ENCODE measurements at places on chromosomes 5 and 9.

GRCh38 chr5:93635991-93636390 is 53.0 kb downstream of the NR2F1 start:
- DNase-seq: no peak

DNA sequence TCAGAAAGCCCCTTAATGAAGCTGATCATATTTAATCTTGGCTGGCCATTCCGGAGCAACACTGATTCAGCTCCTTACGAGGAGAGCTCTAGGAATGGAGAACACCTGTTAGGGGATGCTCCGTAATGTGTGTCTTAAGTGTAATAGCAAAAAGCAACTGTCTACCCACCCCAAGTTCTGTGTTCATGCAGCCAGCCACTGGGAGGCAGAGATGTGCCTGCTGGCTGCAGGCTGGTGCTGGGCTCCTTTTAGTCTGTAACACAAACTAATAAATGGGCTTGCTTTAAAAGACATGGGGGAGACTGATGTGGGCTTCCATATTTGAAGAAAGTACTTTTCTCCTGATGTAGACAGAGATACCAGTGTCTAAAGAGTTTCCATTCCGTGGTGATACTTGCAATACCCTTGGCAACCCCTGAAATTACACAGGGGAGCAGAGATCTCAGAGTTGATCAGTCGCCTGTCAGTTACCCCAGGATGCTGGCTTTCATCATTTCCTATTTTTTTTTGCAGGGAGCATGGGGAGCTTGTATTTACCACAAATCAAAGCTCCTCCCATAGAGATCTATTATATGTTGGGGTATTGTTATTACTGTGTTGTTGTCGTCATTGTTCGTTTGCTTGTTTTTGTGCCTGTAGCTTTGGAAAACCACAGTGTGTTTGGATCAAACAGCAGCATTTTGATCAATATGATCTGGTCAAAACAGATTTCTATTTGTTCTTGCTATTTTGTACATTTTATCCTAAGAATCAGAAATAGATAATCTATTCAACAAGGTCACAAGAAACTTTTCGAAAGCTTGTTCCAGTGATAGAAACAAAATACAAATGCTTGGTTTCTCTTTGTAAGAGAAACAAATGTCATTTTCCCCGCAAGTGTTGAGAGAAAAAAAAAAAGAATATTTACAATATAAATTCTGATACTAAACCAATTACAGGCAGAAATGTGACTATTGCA is 65.8 kb downstream of the MTX3 start:
- DNase-seq: no peak

DNA sequence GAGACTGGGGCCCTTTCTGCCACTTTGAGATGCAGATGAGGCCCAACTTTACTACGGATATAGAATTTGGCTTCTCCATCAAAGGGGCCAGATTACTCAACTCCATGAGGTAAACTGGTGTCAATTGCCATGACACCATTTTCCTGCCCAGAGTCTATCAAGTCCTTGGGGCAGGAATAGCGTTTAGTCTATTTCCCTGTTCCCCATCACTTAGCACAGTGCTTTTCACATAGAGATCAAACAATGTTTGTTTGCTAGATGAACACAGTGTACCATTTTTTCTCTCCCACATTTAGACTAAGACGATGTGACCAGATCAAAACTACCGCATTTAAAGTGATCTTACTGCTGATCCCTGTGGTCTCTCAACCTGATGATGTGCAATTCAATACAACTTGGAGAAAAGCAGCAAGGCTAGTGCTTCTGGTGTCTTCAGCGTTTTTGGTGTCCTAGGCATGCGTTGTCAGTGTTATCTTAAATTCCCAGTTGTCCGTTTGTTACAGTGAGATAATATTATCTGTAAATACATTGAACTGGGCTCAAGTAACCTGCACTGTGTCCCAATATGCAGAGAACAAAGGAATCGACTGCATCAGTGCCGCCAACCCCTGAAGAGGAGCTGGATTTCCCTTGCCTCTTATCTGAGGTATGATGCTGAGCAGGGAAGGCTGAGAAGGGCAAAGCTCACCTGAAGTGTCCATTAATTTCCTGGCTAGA is 446.2 kb downstream of the PLK2 start:
- DNase-seq: no peak

GRCh38 chr9:69211424-69212036 is 37.5 kb downstream of the TJP2 start:
- DNase-seq: no peak

GRCh38 chr5:141807732-141808131 is 70.5 kb downstream of the PCDH1 start:
- no peak for DNase-seq

DNA sequence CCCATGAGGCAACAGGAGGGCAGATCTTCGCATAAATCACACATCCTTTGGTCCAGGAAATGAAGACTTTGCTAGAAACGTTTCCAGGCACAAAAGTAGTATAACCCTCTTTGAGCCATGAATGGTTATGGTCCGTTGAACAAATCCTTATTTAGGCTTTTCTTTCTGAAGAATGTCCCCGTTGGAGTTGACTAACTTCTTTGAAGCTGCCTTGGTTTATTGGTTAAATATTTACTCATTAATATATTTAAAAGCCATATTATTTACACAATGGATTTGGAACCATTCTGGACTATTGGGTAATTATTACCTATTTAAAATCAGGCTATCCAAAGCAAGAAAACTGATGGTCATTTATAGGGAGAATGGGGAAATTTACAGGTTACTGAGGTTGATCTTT is 347.6 kb upstream of the SLC30A5 start:
- no peak for DNase-seq

DNA sequence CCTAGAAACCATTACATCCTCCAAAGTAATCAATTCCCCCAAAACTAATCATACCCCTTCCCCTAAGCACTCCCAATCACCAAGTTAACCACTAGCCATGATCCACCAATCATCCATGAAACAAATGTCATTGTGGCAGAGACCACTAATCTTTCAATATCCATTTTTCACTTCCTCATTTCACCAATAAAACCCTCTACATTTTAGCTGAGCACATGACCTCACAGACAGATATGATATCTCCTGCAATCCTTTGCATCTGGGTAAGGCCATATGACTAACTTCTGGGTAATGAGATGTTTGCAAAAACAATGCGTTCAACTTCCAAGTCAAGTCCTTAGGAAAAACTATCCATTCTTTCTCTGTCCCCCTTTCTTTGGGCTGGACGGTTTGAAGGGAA is 20.7 kb downstream of the OR2S2 start:
- no peak for DNase-seq

GRCh38 chr5:19492861-19493260 is 495.1 kb downstream of the CDH18 start:
- DNase-seq: no peak

GRCh38 chr9:36136894-36137391 is 410 bp downstream of the GLIPR2 start:
- no peak for DNase-seq

All from PC-9 (cell line).